ENCODE measurements at places on chromosomes 2 and 18.

DNA sequence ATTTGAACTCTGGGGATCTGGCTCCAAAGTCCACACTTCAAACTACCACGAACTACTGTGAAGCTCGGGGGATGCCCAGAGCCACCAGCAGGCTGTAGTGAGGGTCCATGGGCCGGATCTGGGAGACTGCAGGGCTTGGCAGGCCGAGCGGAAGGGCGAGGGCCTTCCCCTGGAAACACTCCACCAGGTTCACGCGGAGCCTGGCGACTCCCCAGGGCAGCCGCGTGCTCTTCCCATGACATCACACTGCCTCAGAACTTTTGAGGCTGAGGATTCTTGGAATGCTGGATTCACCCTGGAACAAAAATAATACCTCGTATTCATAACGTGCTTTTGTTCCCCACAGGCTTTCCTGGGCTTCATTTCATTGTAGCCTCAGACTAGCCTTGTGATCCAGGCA is 201.0 kb downstream of the SMAD7 start:
- DNase-seq: no peak

DNA sequence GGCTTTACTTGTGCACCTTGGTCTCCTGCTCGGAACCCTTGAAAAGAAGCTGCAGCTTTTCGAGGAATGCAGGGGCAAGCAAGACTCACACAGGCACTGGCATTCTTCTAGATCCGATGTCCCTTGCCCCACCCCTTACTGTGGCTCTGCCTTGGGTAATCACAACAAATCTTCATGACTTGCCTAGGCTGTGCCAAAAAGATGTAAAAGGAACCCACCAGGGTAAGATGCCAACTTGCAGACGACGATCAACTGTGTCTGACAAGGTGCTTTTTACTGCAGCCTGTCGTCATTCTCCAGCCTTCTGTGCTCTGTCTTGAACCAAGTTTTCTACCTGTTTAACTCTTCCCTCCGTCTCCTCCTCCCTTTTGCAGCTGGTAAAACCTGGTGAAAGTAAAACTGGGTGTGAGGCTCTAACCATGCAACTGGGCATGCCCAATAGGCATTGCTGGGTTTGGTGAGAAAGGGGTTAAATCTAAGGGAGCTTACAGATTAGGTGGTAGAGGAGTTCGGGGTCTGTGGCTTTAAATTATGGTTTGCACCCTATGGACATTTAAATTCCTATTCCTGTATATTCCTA is 909 bp upstream of the NRXN1 start:
- DNase-seq: no peak

- DNase-seq: no peak
Measured at GRCh38 chr18:80202264-80202998, 44.9 kb downstream of the PARD6G start.

GRCh38 chr2:24115057-24115456 is 8.1 kb downstream of the PFN4 start:
- DNase-seq: no peak

DNA sequence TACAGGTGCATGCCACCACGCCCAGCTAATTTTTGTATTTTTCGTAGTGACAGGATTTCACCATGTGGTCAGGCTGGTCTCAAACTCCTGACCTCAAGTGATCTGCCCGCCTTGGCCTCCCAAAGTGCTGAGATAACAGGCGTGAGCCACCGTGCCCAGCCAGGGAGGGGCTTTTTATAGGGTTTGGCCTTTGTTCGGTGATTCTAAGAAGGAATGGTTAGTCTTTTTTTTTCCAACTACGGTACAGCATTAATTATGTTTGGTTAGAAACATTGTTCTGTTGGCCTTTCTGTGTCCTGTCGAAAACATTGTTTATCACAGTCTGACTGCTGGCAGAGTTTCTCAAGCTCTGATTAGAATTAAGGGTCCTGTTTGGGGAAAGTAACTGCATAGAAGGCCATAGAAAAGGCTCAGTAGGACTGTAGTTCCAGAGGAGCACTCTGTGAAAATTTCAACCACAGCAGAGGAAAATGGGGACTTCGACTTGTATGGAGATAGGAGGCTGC is 19.3 kb upstream of the SMCHD1 start:
- no peak for DNase-seq

DNA sequence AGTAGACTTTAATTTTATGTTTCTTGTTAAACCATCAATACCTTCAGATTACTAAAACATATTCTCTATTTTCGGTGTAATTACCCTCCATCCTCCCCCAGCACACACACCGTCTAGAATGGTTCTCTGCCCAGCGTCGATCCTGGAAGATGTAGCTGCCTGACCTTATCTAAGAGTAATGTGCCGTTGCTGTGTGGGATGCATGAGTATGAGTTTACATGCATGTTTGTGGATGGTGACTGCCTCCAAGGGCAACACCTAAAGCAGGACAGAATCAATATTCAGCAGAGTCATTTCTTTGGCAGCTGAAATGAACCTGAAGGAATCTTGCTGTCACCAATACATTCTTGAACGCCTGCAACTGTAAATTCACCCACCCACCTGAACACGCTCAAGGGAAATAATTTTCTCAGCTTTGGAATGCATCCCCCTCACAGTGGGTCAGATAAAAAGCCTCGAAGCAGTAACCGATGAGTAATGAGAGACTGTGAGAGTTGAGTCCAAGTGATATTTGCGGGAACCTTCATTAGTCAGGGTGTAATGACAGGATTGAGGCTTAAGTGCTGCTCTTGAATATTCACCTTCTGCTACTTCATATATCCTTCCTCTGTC is 155.8 kb upstream of the RND3 start:
- no peak for DNase-seq
